ENCODE measurements at places on chromosomes 7 and 10.

GRCh38 chr7:101998906-101999240 is 181.4 kb downstream of the CUX1 start:
- DNase-seq = no peak

DNA sequence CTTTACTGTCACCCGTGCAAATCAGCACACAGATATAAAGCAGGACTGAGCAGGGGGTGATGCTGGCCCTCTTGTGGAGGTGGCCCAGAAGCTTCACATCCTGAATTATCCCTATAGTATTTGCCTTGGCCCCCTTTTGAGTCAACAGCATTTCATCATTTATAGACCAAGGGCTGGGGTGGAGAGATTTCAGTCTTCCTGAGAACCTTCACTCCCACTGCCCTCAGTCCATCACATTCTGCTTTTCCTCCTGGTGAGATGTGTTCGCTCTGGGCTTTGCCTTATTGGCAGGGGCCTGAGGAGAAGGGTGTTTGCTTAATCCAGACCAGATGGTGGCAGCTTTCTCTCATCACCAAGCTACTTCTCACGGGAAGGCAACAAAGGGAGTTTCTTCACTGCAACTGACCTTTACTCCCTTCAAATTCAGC is 47.7 kb downstream of the NOC3L start:
- no peak for DNase-seq

DNA sequence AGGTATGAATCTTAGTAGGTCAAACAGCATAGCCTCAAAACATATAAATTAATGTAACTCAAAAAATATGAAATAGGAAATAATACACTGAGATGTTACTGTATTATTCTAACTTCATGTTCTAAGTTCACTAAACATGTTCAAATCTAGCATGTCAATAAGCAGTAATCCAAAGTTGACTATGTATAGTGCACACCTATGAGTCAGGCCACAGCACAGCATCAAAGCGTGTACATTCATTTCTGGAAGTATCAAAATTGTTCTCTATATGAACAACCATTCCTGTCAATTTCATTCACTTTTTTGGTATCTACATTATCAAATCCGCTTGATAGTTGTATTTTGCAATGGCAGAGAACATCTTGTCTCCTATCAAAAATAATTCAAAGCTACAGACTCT is 418.9 kb upstream of the POM121L12 start:
- DNase-seq = no peak

DNA sequence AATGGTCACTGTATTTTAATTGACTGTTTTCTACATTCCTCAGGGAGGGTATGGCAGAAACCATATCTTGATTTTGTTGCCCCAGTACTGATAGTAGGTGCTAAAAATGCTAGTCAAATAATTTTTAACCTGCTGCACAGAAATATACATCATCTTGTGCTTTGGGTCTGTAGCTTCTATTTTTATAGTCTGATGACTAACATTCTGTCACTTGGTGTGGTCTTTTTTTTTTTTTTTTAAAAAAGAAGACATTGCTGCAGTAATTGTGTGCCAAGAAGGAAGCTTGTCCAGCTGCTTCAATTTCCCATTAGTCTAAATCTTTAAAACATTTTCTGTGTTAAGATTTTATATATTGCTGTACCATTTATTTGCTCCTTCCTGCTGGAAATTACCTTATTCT is 83.6 kb downstream of the ICA1 start:
- no peak for DNase-seq

GRCh38 chr10:103720328-103720963 is 134.9 kb downstream of the SH3PXD2A start:
- DNase-seq = no peak

DNA sequence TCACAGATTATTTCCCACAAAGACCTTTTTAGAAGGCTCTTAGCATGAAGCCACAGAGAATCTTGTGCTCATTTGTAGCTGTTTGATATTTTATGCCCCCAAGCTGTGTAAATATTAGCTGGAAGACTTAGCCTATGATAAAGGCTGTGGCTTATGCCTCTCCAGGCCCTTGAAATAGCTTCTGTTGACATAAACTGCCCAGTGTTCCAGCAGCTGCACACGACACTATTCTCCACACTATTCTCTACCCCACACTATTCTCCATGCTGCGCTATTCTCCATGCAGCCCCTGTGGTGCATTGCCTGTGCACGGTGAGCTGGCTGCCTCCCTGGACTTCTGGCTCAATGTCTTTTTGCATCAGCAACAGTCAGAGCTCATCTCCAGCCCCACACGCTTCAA is 13.1 kb downstream of the DDC start:
- DNase-seq = no peak

DNA sequence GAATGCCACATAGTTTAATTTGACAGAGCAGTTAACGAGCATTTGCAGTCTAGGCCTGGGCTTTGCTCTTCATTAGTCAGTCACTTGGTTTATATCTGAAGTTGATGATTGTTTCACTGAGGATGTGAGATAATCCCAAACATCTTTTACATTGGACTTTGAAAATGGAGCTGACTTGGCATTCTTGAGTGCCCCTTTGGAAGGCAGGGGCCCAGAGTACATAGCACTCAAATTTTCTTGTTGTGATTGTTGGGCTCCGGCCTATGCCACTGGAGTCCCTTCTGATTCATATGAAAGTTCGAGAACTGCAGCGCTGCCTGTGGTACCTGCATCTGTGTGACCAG is 21.9 kb downstream of the DNAJB6 start:
- DNase-seq = no peak

DNA sequence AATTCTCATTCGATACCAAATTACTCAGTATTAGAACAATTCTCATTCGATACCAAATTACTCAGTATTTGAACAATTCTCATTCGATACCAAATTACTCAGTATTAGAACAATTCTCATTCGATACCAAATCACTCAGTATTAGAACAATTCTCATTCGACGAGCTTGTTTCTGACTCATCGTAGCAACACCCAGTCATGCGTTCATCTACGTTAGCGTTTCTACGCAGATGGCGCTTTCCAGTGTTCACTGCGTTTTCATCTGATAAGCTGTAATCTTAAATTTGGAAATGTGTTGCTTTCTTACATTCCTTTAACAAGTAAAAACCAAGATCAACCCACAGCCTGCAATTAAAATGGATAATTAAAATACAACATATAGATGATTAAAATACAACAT is 276.3 kb downstream of the ZMYND11 start:
- no peak for DNase-seq

DNA sequence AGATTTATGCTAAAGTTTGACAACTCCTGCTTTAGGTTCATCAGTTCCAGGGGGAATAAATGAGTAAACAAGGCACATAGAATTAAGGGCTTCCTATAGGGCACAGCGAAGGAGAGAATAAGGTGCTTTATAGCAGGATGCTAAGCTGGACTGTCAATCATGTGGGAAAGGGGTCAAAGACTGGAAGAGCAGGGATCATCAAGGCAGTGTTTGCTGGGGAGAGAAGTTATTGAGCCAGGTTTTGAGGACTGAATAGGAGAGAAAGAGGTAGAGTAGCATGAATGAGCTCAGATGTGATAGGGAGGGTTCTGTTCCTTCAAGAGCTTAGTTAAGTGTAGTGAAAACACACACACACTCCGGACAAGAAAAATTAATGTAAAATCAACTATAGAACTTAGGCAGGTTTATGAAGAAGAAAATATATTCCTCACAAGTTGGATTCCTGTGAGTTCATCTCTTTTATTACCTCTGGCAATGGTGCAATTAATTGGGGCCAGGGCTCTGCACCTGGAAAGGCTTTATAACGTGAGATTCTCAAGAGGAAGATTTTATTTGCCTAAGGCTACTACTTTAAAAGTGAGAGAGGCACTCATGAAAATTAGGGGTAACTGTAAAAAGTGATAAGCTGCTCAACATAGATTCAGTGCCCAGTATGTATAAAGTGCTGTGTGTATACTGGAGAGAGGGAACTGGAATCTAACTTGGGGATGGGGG is 222.4 kb downstream of the AUTS2 start:
- DNase-seq = no peak

DNA sequence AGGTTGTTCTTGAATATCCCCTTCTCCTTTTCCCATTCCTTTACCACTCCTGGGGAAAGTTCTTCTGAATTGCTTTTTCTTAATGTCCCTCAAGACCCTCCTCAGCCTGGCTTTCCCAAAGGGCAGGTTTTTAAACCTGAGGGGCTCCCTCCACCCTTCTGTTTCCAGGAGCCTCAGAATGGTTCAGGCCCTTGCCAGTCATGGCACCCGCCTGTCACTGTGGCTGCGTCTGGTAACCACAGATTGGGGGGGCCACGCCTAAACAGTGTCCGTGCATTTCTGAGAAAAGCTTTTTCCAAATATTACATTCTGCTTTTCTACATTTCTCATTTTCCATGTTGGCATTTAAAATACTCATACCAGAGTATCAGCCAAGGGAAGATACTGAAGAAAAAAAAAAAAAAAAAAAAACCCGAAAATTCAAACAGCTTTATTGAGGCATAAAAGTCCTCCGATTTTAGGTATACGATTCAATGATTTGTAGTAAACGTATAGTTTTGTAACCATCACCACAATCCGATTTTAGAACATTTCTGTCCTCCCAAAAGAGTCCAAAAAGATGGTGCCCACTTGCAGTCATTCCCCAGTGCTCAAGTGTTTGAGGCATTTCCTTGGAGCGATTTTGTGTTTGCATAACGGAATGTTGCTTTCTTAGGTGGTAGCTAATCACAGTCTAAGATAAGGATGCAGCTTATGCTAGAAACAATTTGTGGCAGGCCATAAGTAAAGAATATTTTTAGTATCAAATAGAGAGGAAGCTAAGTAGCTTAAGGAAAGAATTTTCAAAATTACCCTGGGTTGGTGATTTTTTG is 22.1 kb downstream of the HKDC1 start:
- no peak for DNase-seq

GRCh38 chr7:151393031-151393977 is 16.5 kb downstream of the WDR86 start:
- DNase-seq = no peak

DNA sequence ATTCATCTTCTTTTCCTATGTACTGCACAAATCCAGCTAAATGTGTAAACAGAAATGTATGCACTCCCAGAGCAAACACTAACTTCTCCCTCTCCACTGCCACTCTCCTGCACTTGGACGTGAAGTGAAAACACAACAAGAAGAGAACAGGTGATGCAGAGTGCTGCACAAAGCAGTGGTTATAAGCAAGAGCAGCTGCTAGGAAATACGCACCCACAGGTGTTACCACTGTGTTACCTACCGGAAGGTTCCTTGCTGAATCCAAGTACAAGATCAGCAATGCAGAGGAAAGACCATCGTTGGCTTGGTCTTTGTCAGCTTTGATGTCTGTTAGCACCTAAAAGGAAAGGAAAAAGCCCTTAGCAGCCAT is 54.6 kb upstream of the NCAPG2 start:
- DNase-seq = no peak

DNA sequence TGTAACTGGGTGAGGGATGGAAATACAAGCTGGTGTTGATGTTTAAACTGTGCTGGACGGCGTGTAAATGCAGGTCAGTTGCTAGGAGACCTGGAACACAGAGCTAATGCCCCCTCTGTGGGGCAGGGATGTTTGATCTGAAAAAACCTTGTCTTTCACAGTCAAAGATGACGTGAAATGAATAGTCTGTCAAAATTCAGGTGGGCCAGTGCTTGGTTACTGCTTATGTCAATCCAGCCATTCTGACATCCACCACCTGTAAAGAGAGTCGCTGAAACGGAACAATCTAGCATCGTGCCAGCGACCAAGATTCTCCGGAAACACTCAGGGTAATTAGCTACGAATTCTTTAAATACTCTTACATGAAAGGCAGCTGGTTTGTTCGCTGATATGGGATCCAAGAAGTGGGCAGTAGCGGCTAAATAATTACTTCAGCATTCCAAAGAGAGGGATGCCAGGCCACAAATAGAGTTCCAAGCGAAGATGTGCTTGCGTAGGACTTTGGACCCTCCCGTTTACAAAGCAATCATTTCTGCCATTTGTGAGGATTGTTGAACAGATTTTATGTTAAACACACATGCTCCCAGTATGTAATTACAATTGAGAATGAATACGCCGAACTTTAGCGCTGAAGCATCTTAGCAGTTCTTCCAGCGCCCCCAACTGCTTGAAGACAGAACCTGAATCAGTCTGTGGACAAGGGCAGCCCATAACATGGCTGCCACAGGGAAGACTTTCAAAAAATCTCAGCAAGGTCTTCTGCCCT is 7.3 kb upstream of the ASB4 start:
- DNase-seq = no peak

DNA sequence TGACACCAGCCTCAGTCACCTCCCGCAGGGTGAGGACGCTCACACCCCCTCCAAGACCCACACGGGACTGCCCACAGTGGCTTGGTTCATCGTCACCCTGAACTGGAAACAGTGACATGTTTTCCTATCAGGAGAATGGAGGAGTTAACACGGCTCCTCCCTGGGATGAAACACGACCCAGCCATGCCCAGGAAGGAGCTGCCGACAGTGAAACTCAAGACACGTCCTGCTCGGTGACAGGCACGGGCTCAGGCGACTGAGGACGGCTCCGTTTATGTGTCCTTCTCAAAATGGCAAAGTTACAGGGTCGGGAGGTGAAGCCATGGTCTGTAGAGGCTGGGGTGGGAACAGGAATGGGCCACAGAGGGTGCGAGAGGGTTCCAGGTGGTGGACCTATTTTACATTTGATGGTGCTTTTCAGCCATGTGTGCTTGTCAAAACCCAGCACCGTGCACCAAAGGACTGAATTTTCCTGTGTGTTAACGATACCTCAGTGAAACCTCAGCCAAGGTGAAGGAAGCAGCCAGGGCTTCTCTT is 272.4 kb downstream of the ADARB2 start:
- no peak for DNase-seq

DNA sequence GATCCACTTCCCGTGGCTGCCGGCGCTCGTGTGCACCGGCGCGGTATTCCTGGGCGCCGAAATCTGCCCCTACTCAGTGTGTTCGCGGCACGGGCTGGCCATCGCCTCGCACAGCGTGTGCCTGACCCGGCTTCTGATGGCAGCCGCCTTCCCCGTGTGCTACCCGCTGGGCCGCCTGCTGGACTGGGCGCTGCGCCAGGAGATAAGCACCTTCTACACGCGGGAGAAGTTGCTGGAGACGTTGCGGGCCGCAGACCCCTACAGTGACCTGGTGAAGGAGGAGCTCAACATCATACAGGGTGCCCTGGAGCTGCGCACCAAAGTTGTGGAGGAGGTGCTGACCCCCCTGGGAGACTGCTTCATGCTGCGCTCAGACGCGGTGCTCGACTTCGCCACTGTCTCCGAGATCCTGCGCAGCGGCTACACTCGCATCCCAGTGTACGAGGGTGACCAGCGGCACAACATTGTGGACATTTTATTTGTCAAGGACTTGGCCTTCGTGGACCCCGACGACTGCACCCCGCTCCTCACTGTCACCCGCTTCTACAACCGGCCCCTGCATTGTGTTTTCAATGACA is 1.3 kb downstream of the CNNM1 start:
- DNase-seq = no peak

Measured in effector CD8-positive, alpha-beta T cell (primary cell).